HuH-7.5 (cell line): ENCODE measurements at places on chromosomes 1 and 21.

- no peak for DNase-seq
These were observed 145.0 kb downstream of the RASAL2 start for GRCh38 chr1:178238722-178239510.

- no peak for DNase-seq
These were observed 6.3 kb downstream of the GPA33 start for GRCh38 chr1:167083871-167084270.

GRCh38 chr21:40534886-40535285, 312.1 kb downstream of the DSCAM start:
- no peak for DNase-seq

GRCh38 chr1:119674835-119675289, 26.8 kb upstream of the ZNF697 start:
- no peak for DNase-seq

DNA sequence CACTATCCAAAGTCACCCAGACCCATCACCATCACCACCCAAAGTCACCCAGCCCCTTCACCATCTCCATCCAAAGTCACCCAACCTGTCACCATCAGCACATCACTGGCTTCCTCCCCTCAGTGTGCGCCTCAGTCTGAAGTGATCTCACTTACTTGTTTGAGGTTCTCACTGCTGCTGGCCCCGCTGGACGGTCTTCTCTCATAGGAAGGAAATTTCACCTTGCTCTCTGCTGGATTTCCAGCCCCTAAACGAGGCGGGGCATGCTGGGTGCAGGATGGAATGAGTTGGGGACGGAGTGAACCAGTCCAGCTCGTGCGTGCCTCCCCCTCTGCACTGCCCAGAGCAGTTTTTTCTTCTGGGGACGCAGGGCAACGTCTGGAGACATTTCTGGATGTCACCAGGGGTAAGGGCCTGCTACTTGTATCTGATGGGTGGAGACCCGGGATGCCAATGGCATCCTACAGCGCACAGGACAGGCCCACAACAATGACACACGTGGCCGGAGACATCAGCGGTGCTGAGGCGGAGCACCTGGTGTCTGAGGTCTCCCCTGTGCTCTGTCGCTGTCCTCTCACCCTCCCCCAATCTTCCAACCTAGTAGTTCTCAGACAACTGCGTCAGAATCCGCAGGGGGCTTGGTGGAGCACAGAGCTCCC, 38.6 kb downstream of the PDE9A start:
- no peak for DNase-seq

DNA sequence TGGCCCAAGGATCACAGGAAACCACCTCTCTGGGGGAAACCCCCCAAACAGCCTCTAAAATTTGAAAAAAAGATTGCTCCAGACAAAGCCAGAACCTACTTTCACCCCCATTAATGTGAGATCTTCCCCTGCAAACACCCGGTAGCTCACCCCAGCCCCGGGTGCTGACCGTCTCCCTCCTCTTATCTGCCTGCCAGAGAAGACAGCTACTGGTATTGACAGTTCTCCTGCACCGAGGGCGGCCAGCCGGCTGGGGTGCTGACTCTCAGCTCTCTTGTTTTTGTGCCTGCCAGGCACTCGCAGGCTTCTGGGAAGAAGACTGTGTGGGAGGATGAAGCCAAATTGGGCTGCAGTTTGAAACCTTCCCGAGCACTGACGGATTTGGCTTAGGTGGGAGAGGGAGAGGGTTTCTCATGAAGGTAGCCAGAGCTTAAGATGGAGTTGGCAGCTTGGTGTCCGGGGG, 48.2 kb downstream of the RASSF5 start:
- peak; percentile 33 for DNase-seq

GRCh38 chr1:178220094-178220493, 126.2 kb downstream of the RASAL2 start:
- no peak for DNase-seq

DNA sequence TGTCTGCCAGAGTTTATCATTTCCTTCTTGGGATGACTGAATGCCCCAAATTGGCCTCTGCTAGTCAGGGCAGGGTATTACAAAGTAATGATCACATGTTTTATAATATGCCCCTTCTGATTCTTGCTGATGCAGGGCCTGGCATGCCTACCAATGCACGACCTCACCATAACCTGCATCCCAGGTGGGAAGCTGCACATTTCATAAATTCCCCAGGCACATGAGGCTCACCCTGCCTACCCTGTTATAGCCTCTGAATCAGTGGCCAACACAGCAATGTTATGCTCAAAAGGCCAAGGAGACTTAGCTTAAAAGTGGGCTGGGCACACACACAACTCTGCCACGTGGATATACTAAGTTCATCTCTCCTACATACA, 28.0 kb upstream of the XPR1 start:
- DNase-seq: no peak

GRCh38 chr1:13730291-13730690, 30.3 kb downstream of the PRDM2 start:
- no peak for DNase-seq

- DNase-seq: no peak
These were observed 36.9 kb upstream of the C1orf105 start for GRCh38 chr1:172383536-172383935.

GRCh38 chr1:112524251-112524650, 15.5 kb downstream of the WNT2B start:
- no peak for DNase-seq

GRCh38 chr1:183845681-183846080, 40.8 kb downstream of the RGL1 start:
- no peak for DNase-seq

GRCh38 chr1:248906753-248907661, 972 bp downstream of the PGBD2 start:
- no peak for DNase-seq

- no peak for DNase-seq
These were observed 470.8 kb downstream of the AJAP1 start for GRCh38 chr1:5125208-5125607.

GRCh38 chr1:3799976-3800685, 3.8 kb upstream of the LRRC47 start:
- DNase-seq: no peak

GRCh38 chr1:247295746-247296145, 35.9 kb downstream of the ZNF496 start:
- DNase-seq: no peak

DNA sequence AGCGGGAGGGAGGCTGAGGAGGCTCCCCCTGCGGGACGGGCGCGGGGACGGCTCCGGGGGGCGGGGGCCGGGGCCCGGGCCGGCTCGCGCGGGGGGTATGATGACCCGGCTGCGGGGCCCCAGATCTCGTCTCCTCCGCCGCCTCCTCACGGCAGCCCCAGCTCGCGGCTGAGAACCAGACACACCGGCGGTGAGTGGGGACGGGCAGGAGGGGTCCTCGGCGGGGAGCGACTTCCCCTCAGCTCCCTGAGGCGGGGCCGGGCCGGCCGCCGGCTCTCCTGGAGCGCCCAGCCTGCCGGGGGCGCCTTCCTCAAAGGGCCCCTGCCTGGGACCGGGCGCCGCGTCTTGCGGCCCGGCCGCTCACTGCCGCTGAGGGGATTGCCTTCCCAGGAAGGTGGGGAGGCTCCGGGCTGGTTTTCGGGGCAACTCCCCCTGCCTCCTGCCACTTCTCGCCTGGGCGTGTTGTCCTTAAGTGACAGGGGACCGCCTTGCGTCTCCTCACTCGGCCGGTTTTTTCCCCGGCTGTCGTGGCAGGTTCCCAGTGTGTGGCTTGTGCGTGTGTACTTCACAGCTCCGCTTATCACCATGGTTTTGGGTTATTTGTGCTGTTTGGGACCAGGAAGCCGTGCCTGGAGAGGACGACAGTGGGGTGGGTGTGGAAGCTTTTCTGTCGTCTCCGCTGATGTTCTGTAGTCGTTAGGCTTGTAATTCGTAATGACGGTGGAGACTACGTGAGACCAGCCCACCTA, 800 bp downstream of the HIPK1 start:
- DNase-seq: peak; percentile 62

DNA sequence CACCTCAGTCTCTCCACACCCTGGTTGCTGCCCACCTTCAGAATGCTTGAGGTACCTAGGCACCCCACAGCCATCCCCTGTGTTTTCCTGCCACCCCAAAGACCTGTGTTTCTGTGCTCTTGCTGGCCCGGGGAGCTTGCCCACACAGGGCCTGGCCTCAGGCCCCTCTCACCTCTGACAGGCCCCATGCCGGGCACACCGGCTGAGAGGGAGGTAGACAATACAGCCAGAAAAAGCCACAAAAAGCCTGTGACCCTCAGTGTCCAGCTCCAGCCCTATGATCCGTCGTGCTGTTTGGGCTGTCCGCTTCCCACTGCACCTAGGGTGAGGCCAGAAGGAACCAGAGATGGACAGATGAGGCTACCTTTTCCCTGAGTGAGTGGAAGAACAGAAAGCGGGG, 11.4 kb downstream of the SEMA6C start:
- DNase-seq: no peak

DNA sequence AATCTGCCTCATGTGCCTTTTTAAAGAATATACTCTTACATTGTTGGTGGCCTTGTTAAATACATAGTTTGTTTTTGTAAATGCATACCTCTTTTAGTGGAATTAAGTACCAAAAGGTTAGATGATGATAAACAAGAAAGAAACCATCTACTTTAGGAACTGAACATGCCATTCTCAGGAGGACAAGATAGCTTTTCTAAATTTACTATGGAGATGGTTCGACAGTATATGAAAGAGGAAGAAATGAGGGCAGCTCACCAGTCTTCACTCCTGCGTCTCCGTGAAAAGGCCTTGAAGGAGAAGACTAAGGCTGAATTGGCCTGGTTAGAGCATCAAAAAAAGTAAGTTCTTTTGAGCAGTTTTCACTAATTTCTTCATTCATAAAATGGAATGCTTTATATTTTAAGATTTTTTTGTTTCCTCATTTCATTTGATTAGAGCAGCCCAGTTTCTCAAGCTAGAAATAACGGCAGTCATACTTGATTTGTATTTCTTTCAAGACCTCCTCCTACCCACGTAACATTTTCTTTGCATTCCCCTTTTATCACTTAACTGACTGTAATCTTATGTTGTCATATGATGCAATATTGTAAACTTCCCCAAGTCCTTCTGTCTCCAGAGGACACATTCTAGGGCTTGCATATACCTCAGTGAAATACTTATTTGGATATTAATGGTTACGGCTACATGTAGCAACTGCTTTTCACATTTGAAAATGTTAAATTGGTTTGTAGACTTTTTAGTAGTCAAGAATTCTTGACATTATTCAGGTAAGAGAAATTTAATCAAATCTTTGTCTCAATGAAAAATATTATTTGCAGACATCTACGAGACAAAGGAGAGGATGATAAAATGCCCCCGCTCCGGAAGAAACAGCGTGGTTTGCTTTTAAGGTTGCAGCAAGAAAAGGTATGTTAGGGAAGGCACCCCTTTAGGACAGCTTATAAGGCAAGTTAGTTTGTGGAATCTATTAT, 99.3 kb downstream of the CEP350 start:
- DNase-seq: no peak

- no peak for DNase-seq
These were observed 37.9 kb downstream of the RGL1 start for GRCh38 chr1:183842795-183843144.

DNA sequence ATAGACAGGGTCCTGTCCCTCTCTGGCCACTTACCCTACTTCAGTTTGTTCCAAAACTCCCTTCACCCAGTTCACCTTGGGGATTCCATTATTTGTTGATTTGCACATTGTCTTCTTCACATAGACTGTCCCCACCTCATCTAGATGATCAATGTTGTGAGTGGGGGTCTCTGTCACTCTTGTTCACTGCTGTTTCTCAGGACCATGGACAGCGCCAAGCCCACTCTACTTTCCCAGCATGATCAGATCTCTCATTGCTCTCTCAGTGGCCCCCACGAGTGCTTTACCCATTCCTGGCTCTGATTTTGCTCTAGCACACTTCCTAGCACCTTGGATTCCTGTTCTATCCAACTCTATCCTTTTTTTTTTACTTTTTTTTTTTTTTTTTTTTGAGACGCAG, 45.4 kb upstream of the IGSF21 start:
- DNase-seq: no peak

DNA sequence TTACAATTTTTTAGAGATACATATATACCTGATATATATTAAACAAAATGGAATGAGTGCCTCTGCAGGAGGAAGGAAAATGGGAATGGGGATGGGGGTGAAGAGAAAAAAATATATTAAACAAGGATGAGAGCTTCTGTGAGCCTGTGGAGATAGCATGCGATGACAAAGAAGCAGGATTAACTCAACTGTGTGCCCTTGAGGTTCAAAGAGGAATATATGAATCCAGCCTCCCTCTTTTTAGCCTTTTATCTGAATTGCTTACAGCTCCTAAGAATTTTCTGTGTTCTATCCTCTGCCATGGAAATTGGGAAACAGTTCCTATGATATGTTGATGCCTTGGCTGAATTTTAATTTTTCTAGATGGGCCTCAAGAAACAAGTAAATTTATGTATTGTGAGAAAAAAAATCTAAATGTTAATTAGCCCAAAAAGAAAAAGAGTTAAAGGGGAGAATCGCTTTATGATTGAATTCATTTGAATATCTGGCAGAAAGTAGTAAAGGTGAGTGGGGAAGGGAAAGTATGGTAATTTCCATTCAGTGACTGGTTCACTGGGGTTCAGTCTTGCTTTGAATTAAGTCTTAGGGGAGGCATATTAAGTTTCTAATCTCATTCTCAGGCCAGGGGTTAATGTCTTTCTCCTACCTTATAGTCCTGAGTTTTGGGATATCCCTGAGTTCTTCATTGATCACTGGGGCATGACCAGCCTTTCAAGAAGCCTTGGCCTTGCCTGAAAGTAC, 106.3 kb upstream of the HMCN1 start:
- DNase-seq: no peak

- DNase-seq: no peak
These were observed 12.7 kb upstream of the B3GALNT2 start for GRCh38 chr1:235516862-235517446.

DNA sequence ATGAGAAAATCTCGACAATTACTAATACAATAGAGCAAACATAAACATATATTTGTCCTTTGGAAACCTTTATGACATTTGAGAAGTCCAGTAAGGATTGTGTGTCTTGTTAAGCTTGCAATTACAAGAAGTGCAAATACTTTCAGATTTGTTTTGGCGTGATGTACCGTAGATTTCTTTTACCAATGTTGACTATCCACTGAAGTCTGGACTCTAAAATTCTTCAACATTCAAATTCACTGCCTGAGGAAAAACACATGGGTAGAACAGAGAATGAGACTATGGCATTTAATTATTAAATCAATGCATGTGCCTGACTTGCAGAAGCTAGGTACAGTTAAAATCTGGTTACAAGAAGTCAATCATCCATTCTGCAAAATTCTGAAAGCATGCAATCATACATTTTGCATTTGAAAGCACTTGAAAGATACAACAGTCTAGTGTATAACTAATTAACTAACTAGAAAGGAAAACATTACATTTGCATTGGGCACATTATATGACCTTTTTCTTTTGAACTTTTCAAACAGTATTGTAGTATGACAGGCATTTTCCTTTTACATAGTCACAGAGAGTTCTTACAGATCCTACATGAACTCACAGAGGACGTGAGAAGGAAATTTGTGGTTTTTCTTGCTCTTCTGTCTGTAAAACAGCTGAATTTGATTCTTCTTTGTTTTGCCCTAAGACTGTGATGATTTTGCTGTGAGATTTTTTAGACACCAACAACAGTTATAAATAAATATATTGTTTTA, 511.1 kb upstream of the ADGRL4 start:
- DNase-seq: no peak
